Chondrocyte (in vitro differentiated cells): ENCODE measurements at places on chromosomes 12 and 14. TPM values are rescaled to one million over a fixed set of nuclear protein-coding genes. Genes with fewer than 3 reads are reported as not detected.
A peak's percentile ranks its signal among the peaks of the same experiment; 100 is the strongest.

Gene WDR20
- total RNA-seq = 20.8 to 28.8 TPM (median 23.0 TPM) in 3 replicates

Gene LPAR5
- 0.41 to 0.57 TPM (median 0.48 TPM) in 3 replicates for total RNA-seq

Gene GRIP1
- total RNA-seq = 5.0 to 10.1 TPM (median 7.8 TPM) in 3 replicates

Gene KRT72
- not detected in 3 replicates for total RNA-seq

GRCh38 chr14:76280221-76280620 lies 95.7 kb upstream of the ESRRB start:
- H3K27me3 ChIP-seq = peaks cover 9% of the 10 kb centered on the region
- no peak for DNase-seq
- H3K4me1 ChIP-seq = no peaks in the 10 kb centered on the region
- H3K27ac ChIP-seq = no peak overlapping the region

- H3K36me3 ChIP-seq = no peaks in the 10 kb centered on the region
- no peak overlapping the region for H3K27ac ChIP-seq
- no peak for DNase-seq
- H3K4me3 ChIP-seq = no peak overlapping the region
- no peaks in the 10 kb centered on the region for H3K4me1 ChIP-seq
- no peaks in the 10 kb centered on the region for H3K27me3 ChIP-seq
Measured at GRCh38 chr14:28088125-28088524, 678.5 kb upstream of the FOXG1 start.

- H3K4me1 ChIP-seq = no peaks in the 10 kb centered on the region
- no peak overlapping the region for H3K4me3 ChIP-seq
- H3K36me3 ChIP-seq = peaks cover 3% of the 10 kb centered on the region
- no peaks in the 10 kb centered on the region for H3K27me3 ChIP-seq
- no peak overlapping the region for H3K27ac ChIP-seq
- DNase-seq = peak; percentile 14
Measured at GRCh38 chr12:51200806-51201205, 17.1 kb downstream of the POU6F1 start.

DNA sequence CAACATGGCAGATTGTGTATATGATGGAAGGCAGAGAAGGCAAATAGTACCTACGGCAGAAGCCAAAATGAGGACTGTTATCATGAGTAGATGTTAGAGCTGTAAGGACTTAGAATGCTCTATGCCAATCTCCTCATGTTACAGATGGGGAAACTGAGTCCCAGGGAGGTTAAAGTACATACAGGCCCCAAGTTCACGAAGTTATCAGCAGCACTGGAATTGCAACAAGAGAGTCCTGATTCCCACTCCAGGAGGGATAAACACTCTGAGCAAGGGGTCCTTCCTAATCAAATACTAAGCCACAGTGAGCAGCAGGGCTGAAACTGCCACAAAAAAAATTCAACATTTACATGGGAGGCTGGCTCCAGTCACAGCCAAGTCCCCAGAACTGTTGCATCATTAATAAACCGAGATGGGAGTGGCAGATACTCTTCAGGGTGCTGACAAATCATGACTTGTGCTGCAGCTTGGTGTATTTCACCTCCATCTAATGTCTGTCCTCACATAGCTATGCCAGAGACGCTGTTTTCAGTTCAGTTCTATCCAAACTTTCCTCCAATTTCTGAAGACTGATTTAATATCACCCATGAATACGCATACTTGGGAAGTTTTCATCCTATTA lies 24.2 kb downstream of the NUAK1 start:
- no peaks in the 10 kb centered on the region for H3K27me3 ChIP-seq
- H3K4me3 ChIP-seq = no peak overlapping the region
- H3K4me1 ChIP-seq = peaks cover 100% of the 10 kb centered on the region
- H3K27ac ChIP-seq = peak overlapping the region; percentile 97
- DNase-seq = no peak
- H3K36me3 ChIP-seq = peaks cover 2% of the 10 kb centered on the region

GRCh38 chr14:68677901-68678300 lies 115.0 kb downstream of the ZFP36L1 start:
- no peaks in the 10 kb centered on the region for H3K36me3 ChIP-seq
- no peak overlapping the region for H3K4me3 ChIP-seq
- no peaks in the 10 kb centered on the region for H3K27me3 ChIP-seq
- H3K4me1 ChIP-seq = peaks cover 44% of the 10 kb centered on the region
- H3K27ac ChIP-seq = no peak overlapping the region
- no peak for DNase-seq

DNA sequence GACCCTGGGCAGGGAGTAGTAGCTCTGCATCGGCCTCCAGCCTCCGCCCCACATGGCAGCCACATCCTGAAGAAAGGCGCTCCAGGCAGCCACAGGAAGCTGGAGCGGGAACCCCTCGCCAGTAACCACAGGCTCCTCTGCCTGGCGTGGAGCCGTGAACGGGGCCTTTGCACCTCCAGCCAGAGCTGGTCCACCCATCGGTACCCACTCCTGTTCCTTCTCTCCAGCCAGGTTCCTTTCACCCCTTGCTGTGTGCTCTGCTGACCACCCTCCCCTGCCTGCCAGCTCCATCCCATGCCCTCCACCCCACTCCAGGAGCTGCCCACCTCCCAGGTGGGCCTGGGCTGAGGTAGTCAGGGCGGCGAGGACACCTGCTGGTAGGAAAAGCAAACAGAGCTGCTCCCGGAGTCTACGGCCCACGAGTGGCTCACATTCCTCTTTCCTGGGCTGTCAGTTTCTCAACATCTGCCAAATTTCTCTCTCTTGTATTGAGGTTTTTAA lies 2.7 kb downstream of the TGFB3 start:
- H3K36me3 ChIP-seq = peaks cover 9% of the 10 kb centered on the region
- H3K27me3 ChIP-seq = no peaks in the 10 kb centered on the region
- peak overlapping the region; percentile 80 for H3K4me3 ChIP-seq
- peaks cover 72% of the 10 kb centered on the region for H3K4me1 ChIP-seq
- no peak for DNase-seq
- H3K27ac ChIP-seq = peak overlapping the region; percentile 85
